ENCODE measurements at places on chromosomes 7 and 10.

GRCh38 chr10:31593124-31593523 lies 274.1 kb downstream of the ZEB1 start:
- no peak for DNase-seq

- DNase-seq = no peak
Measured at GRCh38 chr10:72736828-72737220, 44.9 kb downstream of the MCU start.

DNA sequence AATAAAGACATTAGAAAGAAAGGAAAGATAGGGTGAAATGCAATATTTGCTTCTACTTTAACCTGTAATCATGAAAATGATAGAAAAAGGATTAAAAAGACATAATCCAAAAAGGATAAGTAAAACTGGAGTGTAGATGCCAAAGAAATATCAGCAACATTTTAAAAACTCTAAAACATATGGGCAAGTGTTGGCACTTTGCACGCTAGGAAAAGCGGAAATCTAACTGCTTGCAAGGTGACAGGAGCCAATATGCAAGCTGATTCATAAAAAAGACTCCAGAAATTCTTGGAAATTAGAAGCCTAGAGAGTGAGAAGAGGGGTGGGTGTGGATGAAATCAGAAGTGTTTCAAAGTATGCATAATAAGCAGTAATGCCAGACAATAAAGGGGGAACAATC lies 161.1 kb downstream of the SEMA3E start:
- DNase-seq = no peak

- DNase-seq = no peak
Measured at GRCh38 chr7:100829150-100829716, 1.9 kb upstream of the EPHB4 start.

DNA sequence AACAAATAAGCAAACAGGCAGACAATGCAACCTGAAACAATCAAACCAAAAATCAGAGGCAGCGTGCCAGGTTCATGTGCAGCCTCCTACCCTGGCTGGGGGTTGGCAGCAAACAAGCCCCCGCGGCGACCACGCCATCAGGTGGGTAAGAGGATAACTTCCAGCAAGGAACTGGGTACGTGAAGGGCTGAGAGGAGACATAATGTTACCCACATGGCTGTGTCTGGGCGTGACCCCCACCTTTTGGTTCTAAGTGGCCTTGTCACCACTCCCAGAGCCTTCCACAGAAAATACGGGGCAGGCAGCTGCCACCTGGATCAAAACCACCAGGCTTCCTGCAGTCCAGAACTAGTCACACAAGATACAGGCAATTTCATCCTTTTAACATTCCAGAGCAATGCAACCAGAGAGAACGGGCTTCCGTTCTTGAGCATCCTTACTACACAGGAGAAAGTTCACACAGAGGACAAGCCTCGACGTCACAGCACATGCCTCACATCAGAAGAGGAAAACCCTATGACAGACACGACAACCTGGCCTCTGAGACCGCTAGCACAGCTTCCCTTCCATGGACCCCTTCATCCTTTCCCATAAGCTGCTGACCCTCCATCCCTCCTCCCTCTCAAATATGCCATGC lies 171.0 kb downstream of the GRID1 start:
- DNase-seq = no peak

DNA sequence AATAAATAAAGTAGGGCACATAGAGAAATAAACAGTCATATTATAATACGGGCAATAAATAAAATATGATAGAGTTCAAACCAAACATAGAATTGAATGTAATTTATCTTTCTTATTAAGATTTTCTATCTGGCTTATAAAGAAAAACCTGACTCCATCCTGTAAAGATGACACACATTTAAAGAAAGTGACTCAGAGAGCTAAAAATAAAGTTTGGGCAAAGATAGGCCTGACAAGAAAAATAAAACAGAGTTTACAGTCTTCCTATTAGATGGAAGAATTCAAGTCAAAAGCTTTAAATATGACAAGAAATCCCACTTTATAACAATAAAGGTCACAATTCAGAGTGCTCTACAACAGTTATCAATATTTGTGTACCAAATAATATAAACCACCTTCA lies 580.6 kb downstream of the PHTF2 start:
- no peak for DNase-seq

GRCh38 chr7:45701701-45702510 lies 127.7 kb downstream of the ADCY1 start:
- DNase-seq = no peak

GRCh38 chr7:133530682-133531081 lies 277.8 kb downstream of the EXOC4 start:
- no peak for DNase-seq

- no peak for DNase-seq
Measured at GRCh38 chr7:132977234-132977633, 104.7 kb downstream of the CHCHD3 start.

DNA sequence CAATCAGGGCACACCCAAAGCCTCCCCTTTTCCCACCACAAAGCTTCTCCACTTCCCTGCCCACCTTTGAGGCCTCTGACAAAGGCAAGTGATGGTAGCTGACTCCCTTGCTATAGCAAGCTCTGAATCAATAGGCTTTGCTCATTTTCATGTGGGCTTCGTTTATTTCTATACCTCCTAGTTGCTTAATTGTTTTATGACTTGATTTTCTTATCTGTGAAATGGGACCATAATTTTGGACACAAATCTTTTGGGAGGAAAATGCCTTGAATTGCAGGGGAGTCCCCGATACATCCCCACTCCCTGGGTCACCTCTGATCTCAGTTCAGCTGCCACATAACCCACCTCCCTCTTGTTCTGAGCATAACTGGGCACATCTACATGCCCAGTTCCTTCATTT lies 13.7 kb upstream of the DLG5 start:
- DNase-seq = no peak

DNA sequence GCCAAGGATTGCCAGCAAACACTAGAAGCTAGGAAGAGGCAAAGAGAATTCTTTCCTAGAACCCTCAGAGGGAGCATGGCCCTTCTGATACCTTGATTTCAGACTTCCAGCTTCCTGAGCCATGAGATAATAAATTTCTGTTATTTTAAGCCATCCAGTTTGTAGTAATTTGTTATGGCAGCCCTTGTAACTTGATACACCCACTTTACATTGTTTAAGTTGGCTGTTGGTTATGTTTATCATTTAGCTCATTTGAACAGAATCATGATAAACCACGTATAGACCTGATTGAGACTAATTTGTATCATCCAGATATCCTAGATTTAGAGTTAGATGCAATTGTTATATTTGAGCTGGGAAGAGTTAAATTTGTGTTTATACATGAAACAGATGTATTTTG lies 9.4 kb upstream of the TES start:
- no peak for DNase-seq

DNA sequence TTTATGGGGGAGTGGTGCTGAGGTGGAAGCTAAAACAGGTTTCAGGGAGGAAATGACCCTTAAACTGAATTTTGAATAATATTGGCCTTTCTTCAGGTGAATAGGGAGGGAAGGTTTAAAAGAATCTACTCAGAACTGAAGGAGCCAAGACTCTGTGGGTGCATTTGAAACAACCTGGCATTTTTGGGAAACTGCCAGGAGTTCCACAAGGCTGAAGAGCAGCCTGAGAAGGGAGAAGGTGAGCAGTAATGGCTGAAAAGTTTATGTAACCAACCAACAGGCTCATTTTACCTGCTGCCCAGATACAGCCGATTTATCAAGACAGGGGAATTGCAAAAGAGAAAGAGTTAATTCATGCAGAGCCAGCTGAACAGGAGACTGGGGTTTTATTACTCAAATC lies 4.0 kb upstream of the PANK1 start:
- DNase-seq = no peak

- DNase-seq = no peak
Measured at GRCh38 chr10:114998993-114999392, 61.0 kb downstream of the TRUB1 start.

GRCh38 chr10:72323771-72324191 lies 30.9 kb downstream of the DNAJB12 start:
- DNase-seq = no peak

GRCh38 chr10:69409968-69410367 lies 6.8 kb downstream of the TACR2 start:
- no peak for DNase-seq

DNA sequence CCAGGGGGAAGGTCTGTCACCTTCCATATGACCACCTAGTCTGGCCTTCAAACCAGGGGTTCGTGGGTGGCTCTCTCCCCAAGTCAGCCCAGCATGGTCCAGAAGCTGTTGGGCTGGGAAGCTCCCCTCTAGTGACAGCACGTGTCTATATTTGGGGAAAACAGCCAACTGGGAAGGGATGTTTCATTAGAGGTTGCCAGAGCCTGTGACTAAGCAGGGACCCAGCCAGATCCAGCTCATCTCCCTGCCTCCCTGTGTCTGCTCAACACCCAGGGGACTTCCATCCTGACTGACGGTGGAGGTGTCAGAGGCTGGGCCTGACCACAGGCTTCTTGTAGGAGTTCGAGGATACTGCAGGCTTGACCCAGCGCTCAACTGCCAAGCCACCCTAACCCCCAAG lies 10.5 kb downstream of the STYXL1 start:
- DNase-seq = no peak

DNA sequence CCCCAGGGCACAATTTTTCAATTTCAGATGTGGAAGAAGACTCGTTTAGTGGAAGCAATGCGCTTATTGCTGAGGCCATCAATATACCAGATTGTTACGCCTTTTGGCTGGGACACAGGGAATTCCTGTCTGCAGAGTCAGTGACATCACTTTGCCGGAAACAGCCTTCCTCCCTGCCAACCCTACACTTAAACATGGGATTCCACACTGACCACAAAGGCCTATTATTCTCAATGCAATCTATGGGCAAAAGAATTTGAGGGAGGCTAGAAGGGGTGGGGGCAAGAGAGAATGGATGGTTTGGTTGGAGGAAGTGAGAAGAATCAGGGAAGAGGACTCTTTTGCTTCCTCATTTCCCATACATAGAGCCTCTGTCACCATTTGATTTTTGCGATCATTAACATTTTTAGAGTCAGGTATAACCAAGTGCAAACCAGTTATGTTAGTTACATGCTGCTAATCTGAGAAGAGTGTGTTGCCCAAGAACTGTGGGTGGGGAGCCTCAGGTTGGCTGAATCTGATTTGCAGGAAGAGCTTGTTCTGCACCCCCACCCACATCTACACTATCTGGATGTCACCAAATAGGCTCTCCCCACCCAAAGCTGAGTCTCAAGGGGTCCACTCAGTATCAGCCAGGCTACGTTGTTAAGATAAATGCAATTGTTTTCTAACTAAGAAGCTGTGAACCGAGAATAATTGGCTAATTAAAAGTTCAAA lies 58.2 kb downstream of the ENTPD1 start:
- no peak for DNase-seq
